ENCODE measurements at places on chromosomes 13 and 19. TPM values are rescaled to one million over a fixed set of nuclear protein-coding genes. Genes with fewer than 3 reads are reported as not detected.

GRCh38 chr13:62158520-62158919 is 742.9 kb upstream of the PCDH20 start:
- no peak for DNase-seq

GRCh38 chr19:4304538-4305256 is at the start of gene FSD1:
Gene FSD1, plus strand, starts transcription at chr19:4304598. Its CDS starts 149 bp downstream, at chr19:4304747.
- DNase-seq = peak; percentile 51

- DNase-seq = no peak
Observed at GRCh38 chr19:19551853-19552192, 13.8 kb downstream of the CILP2 start.

DNA sequence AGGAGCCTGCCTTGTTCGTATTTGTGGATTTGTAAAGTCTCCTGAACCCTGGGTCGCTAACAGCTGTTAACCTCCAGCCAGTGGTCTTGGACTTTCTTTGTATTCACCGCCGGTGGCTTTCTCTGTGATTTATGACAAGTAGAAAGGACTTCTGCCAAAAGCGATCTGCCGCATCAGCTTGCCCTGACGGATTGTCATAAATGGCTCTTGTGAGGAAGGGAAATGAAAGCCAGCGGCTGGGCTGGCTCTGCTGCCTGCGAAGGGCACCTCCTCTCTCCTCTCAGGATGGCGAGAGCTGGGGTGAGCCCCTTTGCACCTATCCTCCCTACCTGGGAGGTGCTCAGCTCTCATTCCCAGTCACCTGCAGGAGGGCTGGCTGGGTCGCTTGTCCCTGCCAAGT is 25.6 kb downstream of the DHRS12 start:
- DNase-seq = no peak

DNA sequence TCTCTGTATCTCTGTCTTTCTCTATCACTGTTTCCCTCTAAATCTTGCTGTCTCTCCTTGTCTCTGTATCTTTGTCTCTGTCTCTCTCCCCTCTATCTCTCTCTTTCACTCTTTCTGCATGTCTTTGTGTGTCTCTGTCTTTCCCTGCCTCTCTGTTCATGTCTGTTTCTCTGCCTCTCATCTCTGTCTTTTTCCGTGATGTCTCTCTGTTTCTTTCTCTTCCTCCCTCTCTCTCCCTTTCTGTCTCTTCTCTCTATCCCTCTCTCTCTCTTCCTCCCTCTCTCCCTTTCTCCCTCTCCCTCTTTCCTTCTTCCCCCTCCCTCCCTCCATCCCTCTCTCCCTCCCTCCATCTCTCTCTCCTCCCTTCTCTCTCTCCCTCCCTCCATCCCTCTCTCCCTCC is 56.7 kb upstream of the NFIC start:
- no peak for DNase-seq

- DNase-seq = no peak
Observed at GRCh38 chr13:51996641-51997040, 14.6 kb downstream of the ATP7B start.

- DNase-seq = no peak
Observed at GRCh38 chr19:35556846-35557538, 6.5 kb downstream of the ATP4A start.

DNA sequence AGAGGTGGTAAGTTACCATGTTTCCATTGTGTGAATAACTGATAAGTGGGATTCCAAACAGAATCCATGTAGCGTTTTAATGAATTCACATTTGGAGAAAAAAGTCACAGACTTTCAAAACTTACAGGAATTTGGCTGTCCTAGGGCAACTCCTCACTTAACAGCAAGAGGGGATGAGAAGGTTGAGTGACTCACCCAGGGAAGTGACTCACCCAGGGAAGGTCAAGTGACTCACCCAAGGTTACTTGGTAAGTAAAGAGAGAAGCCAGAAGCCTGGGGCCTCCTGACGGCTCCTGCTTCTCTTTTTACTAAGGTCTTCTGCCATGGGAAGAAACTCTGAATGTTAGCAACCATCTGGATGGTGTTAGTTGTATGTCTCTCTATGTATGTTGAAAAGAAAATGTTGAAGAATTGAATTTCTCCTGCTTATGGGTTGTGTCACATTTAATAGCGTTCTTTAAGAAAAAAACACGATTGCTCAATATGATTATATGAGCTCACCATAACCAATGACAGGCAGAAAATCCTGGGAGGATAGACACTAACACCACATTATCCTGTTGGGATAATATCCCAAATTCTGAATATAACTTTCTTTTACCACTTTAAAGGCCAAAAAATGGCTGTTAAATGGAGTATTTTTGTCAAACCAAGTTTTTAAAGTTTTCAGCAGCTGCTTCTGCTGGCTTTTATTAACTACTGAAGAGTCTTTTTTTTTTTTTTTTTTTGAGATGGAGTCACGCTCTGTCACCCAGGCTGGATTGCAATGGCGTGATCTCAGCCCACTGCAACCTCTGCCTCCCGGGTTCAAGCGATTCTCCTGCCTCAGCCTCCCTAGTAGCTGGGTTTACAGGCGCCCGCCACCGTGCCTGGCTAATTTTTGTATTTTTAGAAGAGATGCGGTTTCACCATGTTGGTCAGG is 195.6 kb downstream of the GGACT start:
- DNase-seq = peak; percentile 54

GRCh38 chr13:27406178-27406939 is 18.1 kb upstream of the GTF3A start:
- no peak for DNase-seq

GRCh38 chr13:103516015-103516795 is 450.0 kb upstream of the SLC10A2 start:
- no peak for DNase-seq

ZNF98 gene
- 1.7 TPM for polyA plus RNA-seq

ADAT3 gene
- polyA plus RNA-seq = not detected

CERS1 gene
- 1.7 TPM for polyA plus RNA-seq

TEX26 gene
- 0.45 TPM for polyA plus RNA-seq

Data from ovary (tissue), 10 donors.